ENCODE measurements at places on chromosomes 16 and 17.

DNA sequence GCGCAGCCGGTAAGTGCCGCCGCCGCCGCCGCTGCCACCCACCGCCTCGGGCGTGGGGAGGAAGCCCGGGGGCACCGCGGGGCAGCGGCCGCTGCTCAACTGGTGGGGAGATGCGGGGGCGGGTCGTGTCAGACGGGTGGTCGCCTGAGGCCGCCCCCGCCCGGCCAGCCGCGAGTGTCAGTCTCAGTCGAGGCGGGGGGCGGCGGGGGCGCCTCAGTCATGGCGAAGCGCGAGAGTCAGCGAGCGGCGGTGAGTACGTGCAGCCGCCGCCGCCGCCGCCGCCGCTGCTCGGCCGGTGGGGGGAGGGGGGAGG is 76.2 kb downstream of the CHD9 start:
- no peak for DNase-seq

DNA sequence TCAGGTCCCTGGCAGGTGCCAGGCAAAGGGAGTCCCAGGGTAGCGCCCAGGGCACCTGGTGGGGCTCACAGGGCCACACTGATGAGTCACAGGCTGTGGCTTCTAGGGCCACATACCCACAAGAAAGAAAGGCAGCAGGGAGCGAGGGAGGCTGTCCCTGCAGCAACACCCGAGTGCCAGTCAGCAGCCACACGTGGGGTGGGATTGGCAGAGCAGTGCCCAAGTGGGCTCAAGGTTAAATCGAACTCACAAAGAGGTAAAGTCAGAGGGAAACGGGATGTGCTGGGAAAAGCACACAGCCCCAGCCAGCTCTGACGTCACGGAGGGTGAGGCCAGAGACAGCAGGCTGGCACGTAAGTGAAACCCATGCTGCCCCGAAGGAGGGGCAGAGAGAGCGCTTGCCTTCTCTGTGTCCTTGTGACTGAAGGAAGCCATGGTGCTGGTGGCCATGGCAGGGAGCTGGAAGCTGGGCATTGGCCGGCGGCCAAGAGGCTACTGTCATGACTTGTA is 33.8 kb downstream of the FA2H start:
- no peak for DNase-seq

DNA sequence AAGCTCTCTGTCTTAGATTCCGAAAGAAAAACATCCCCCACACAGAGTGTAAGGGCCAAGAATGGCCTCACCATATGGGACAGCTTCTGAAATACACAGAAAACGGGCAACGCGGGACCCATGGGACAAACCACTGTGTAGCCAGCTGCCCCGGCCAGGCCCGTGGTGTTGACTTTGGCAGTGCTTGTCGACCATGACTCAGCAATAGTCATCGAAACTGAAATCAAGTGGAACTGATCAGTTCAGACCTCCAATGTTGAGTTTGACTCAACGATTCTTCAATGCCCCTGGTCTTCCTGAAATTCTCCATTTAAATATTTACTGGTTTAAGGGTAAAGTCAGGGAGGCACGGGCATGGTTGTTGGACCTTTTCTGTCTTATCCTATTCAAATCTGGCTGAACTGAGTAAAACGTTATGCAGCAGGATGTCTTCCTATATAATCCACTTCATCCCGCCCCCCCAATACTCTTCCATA is 27.5 kb downstream of the ZFHX3 start:
- peak; percentile 46 for DNase-seq

GRCh38 chr17:40577611-40578065 is 12.4 kb upstream of the CCR7 start:
- DNase-seq = no peak

- DNase-seq = no peak
These were observed 50.9 kb downstream of the MRC2 start for GRCh38 chr17:62678214-62678919.

DNA sequence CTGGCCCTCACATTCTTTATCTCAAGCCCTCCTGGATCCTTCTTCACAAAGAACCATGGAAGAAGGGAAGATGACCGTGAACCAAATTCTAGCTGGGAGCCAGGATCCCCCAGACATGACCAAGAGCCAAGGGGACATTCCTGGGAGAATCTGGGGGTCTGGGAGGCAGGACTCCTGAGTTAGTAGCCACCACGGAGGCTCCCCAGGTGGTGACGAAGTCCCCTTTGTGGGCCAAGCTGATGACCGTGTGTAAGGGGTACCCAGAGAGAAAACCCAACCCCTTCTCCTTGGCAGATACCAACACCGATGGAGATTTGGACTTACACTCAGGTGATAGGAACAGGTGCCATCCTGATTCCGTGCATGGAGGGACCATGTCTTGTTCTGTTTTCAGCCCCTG is 6.8 kb upstream of the GFAP start:
- no peak for DNase-seq

DNA sequence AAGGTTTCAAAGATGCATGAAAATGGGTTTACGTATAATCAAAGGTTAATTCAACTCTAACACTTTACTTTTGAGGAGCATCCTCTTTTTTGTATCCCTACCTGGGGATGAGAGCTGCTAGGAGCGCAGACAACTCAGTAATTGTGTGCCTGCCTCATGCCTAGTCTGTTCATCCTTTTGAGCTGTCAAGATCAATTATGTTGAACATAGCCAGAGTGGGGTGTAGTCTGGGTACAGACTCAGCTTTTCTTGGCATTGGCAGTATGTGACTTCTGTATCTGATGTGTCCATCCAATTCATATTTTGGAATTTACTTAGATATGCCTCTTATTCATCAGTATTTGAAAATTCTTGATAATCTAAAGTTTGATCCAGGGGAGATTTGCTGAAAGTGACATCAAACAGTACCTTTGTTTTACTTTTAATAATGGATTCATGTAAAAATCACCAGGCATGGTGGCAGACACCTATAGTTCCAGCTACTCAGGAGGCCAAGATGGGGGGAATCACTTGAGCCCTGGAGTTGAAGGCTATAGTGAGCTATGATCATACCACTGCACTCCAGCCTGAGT is 24.1 kb downstream of the PRKCA start:
- no peak for DNase-seq

GRCh38 chr16:17724242-17724898 is 253.6 kb upstream of the XYLT1 start:
- DNase-seq = peak; percentile 10

DNA sequence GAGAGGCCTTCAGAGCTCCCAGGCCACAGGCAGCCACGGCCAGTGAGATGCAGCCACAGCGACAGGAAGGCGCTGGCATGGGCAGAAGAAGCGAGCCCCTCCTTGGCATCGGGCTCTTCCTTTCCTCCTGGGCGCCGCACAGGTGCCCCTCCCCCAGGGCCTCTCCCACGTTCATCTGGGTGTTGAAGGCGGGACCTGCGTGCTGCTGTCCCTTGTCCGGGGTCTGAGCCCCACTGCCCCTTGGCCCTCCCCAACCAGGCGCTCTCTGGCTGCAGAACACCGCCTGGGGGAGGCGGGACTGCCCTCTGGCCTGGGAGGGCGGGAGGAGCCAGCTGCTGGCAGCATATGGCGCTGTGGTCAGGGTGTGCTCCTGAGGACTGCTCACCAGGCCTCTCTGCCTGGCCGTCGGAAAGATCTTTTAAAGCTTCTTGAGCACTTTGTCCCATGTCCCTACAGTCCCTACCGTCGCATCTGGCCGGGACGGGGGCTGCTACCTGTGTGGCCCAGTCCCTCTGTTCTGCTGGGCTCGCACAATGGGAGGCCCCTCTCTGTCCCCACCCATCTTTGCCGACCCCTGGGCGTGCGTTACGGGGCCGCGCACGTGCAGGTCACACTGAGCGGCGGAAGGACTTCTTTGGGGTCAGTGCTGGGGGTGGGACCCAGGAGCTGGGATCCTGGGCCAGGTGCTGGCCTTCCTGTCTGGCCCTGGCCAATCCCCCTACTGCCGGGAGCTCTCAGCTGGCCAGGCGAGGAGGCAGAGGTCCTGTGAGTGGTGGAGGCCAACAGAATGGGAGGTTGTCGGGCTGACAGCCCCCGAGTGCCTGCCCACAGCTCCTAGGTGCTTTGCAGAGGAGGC is 1.7 kb downstream of the SLC25A10 start:
- no peak for DNase-seq

DNA sequence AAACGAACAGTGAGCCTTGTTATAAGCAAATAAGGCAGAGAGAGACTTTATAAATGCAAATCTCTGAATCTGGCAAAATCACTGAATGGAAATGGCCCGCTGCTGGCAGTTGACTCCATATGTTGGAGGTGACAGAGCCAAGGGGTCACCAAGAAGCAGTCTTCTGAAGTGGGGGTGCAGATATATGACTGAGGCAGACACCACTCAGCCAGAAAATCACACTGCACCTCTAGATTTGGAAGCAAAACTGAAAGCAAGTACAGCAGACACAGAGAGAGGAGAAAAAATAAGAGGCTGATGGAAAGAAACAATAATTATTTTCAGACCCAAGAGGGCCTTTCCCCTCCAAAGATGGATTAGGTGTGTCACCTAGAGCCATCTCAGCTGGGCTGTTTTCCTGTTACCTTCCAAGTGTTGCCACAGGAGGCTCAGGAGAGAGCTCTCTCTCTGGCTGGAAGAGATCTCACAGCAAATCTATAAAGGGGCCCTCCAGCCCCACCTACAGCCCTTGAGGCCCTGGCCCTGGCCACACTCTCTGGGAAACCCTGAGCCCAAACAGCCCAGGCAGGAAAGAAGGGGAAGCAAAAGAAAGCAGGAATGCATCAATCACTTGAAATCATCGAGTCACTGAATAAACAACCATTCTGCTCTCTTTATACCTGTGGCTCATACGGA is 585.1 kb upstream of the PSMD7 start:
- DNase-seq = no peak

GRCh38 chr17:64091571-64091970 is 38.4 kb downstream of the ERN1 start:
- no peak for DNase-seq

DNA sequence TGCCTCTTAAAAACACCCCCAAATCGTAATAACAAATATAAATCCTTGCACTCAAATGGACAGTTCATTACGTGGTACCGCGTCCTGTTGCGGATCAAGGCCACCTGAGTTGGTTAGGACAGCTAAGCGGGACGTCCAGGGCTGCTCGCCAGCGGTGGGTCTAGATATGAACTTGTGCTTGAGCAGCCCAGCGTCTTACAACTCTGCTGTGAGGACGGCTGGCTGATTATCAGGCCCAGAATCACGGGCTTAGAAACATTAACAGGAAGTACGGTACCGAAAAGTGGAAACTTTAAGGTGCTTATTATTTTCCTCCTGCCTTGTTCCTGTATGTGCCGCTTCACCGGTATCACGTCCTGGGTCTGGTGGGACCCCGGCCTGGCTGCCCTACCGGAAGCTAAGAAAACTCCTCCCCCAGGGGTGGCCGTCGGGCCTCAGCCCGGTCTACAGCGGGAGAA is 832 bp upstream of the SRRM2 start:
- DNase-seq = peak; percentile 8

GRCh38 chr17:76996741-76997694 is 128.8 kb downstream of the MGAT5B start:
- DNase-seq = no peak

- DNase-seq = no peak
These were observed 1296.2 kb downstream of the CDH8 start for GRCh38 chr16:60739737-60740683.

DNA sequence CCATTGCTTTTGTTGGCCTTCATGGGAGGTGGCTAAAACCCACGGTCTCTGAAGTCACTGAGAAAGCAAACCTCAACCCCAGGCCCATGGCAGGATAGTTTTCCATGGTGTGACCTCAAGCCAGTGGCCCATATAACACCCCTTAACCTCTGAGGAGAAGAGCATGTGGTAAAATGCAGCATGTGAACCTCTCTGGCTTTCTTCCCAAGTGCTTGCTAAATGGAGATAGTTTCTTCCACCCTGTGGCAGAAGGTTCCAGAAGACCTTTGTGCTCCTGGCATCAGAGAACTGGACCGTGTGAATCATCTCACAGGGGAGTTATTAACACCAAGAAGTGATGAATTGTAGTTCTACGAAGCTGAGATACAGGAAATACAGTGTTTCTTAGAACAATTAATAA is 47.3 kb downstream of the MYOCD start:
- no peak for DNase-seq

DNA sequence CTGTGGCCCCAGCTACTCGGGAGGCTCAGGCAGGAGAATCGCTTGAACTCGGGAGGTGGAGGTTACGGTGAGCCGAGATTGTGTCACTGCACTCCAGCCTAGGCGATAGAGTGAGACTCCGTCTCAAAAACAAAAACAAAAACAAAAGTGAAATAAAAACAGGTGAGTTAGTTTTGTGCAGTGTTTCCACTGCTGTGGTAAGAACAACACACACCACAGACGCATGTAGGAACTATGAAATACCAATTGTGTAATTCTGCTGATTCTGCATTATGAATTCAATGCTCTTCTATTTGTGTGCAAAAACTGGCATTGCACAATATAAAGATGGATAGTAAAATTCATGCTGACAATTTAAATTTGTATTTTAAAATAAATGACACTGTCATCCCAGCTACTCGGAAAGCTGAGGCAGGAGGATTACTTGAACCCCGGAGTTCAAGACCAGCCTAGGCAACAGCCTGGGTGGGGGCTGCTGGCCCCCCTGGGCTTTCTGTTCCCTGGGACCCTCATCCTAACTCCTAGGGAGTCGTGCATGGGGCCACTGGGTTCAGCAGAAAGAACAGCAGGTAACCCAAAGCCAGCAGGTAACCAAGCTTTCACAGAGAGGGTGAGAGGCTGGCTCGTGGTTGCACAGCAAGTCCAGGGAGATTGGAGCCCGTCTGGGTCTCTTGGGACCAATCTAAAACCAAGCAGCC is 10.6 kb upstream of the RHBDF2 start:
- DNase-seq = no peak

DNA sequence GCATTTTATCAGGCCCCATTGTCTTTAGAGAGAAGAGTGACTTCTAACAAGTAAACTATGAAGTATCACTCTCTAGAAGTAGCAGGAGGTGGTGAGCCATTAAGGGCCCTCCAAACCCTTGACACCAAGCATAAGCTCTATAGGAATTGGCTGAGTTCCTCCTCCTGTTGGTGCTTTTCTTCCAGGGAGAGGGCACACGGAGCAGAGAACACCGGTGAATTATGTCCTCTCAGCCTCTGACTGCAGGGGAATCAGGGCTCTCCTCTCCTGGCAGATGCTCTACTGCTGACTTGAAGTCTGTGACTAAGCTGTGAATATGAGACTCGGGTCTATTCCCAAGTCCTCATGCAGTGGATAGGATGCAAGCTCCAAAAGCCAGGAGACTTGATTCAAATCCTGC is 32.3 kb downstream of the CHD9 start:
- DNase-seq = no peak

DNA sequence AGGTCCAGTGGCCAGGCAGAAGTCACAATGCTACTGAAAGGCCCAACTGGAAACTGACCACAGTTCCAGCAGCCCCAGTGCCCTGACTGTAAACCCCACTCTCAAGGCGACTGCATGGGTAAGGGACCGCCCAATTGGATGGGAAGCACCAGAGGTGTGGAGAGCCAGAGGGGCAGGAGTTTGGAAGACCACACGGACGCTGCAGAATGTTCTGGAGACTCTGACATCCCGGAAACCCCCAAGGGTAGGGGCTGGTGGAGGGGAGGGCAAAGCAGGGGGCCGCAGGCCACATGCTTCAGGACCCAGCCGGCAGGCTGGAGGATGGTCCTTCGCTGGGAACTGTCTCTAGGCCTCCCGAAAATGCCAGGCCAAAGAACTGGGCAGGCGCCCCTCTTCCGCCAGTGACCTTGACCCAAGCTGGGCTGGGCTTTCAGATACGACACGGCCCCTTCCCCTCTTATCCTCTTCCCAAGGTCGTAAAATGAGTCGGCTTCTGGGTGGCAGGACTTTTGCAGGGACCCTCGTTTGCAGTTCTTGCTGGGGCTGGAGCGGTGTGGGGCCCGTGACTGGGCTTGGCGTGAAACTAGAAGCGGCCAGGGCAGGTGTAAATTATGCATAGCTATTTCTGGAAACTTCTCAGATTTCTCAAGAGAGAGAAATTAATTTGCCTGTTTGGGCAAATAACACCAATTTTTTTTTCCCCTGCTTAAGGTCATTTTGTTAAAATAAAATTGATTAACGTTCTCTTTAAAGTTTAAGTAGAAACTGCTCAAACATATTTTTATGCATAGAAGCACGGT is 110.2 kb downstream of the C16orf78 start:
- no peak for DNase-seq
